ENCODE measurements at places on chromosomes 11 and 22.

DNA sequence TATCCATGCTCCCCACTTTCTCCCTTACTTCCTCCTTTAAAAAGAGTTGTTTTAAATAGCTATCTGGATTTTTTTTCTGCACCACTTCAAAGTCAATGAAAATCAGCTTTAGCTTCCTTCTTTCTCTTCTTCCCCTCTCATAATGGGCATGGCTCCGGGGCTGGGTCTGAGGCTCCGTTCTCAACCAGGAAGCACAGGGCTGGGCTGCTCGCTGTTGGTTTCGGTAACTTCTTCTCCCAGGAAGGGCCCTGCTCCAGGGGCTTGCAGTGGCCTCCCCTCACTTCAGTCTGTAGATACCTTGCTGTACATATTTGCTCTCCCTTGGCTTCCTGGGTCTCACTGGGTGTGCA lies 23.8 kb downstream of the MICAL2 start:
- no peak for DNase-seq

DNA sequence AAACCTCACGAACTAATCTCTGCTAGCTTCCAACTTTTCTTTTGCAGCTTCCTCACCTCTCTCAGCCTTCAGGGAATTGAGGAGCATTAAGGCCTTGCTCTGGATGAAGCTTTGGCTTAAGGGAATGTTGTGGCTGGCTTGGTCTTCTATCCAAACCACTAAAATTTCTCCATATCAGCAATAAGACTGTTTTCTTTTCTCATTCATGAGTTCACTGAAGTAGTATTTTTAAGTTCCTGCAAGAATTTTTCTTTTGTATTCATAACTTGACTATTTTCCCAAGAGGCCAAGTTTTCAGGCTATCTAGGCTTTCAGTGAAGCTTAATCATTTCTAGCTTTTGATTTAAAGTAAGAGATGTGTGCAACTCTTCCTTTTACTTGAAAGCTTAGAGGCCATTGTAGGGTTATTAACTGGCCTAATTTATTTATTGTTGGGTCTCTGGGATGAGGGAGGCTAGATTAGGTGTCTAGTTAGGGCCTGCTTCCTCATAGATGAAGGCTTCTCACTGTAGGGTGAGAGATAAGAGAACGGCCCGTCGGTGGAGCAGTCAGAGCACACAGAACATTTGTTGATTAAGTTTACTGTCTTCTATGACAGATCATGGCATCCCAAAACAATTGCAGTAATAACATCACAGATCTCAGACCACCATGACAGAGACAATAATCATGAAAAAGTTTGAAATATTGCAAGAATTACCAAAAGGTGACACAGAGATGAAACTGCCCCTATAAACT lies 33.2 kb downstream of the CSF2RB start:
- DNase-seq: no peak

- no peak for DNase-seq
Measured at GRCh38 chr11:57085611-57086010, 96.1 kb upstream of the LRRC55 start.

DNA sequence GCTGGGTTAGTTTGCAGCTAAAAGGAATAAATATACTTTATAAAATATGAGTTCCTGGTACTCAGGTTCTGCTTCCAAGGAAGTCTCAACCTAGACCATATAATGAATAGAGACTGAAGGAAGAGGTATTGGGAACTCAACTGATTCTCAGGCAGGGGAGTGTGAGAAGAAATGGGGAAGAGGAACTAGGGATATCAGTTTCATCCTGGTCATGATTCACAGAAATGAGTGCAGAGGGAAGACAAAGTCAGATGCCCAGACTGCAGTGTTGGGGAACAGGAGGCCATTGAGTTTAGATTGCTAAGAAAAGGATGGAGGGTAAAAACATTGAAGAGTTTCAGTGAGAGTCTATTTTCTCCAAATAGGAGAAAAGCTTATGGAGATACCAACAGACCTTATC lies 28.8 kb downstream of the PLAAT5 start:
- DNase-seq: no peak

DNA sequence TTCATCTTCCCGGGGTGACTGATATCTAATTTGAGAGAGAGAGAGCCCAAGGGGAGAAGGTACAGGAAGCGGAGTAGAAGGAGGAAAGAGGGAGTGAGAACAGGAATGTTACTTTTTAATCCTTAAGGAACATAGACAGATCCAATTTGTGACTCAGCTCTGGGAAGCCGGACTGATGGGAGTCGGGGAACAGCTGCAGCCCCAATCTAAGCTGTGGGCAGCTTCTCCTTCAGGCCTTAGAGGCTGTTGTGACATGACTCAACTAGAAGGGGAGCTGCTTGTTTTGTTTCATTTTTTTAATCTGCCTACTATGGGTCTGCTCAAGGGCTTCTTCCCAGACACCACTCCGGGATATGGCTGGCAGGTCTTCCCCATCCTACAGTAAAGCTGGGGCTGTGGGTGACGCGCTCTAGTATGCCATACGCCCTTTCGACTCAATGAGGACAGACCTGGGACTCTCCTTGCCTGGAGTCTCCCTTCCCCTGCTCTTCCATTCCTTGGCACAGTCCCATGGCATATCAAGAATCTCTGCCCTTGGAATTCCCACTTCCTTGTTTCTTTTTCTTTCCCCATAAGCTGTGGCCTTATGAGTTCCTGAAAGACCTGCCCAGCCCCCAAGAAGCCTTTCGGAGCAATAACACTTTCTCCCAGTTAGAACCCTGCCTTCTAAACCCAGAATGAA lies 103.3 kb upstream of the AKIP1 start:
- DNase-seq: no peak

- DNase-seq: no peak
Measured at GRCh38 chr11:93737904-93738612, 3.2 kb downstream of the TAF1D start.

DNA sequence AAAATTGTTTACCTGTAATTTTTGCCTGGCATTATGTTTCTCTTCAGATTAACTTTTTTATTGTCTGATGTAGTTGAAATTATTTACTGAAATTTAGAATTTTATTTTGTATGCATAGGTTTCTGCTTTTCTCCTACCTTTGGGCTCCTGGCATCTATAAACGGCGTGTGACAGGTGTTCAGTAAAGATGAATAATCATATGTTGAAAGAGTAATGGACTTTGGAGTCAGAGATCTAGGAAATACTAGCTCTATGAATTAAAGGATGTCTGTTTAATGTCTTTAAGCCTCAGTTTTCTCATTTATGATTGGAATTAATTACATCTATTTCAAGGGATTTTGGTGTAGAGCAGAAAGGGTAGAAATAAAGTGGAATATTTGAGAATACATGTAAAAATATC lies 7.2 kb upstream of the ANGPTL5 start:
- DNase-seq: no peak

- no peak for DNase-seq
Measured at GRCh38 chr22:38981005-38981991, 849 bp upstream of the APOBEC3B start.

- no peak for DNase-seq
Measured at GRCh38 chr22:38066381-38067027, 9.3 kb downstream of the PICK1 start.

DNA sequence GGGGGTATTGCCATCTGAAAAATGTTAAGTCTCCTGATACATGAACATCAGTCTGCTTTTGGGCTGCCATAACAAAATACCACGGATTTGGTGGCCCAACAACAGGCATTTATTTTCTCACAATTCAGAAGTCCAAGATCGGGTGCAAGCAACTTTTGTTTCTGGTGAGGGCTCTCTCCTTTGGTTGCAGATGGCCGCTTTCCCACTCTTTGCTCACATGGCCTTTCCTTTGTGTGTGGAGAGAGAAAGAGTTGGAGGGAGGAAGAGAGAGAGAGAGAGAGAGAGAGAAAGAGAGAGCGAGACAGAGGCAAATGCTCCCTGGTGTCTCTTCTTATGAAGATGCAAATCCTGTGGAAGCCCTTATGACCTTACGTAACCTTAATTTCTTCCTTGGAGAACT lies 2.5 kb upstream of the KRTAP5-2 start:
- no peak for DNase-seq

GRCh38 chr11:65390099-65390941 lies 3.9 kb downstream of the FRMD8 start:
- DNase-seq: no peak

GRCh38 chr11:120386318-120386717 lies 50.1 kb downstream of the ARHGEF12 start:
- no peak for DNase-seq

- DNase-seq: no peak
Measured at GRCh38 chr11:119612814-119613213, 116.2 kb downstream of the NECTIN1 start.

- no peak for DNase-seq
Measured at GRCh38 chr11:96342014-96342960, 708 bp downstream of the MAML2 start.

DNA sequence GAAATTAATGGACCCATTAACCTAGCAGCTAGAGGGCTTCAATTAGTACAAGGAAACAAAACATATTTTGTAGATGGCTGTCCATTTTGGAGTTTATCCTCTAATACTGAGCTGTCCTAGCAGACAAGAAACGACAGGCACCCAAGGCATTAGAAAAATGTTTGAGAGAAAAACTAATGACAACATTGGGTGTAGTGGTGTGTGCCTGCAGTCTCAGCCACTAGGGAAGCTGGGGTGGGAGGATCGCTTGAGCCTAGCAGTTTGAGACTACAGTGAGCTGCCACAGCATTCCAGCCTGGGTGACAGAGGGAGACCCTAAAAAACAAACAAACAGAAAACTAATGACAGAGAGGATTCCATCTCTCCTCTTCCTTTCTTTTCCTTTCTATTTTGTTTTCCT lies 1.5 kb downstream of the A4GALT start:
- no peak for DNase-seq

DNA sequence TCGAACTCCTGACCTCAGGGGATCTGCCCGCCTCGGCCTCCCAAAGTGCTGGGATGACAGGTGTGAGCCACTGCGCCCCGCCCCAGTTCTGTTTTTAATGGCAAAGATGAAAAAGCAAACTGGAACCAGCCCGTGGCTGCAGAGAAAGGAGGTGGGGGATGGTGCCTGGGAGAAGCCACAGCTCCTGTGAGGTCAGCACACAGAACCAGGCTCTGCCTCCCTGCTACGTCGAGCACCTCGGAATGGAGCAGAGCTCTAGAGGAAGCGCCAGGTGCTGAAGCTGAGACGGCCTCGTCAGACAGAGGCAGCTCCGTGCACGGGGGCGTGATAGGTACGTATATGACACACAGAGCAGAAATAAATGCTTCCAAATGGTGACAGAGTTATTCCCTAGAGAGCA lies 8.5 kb downstream of the DRD4 start:
- no peak for DNase-seq

DNA sequence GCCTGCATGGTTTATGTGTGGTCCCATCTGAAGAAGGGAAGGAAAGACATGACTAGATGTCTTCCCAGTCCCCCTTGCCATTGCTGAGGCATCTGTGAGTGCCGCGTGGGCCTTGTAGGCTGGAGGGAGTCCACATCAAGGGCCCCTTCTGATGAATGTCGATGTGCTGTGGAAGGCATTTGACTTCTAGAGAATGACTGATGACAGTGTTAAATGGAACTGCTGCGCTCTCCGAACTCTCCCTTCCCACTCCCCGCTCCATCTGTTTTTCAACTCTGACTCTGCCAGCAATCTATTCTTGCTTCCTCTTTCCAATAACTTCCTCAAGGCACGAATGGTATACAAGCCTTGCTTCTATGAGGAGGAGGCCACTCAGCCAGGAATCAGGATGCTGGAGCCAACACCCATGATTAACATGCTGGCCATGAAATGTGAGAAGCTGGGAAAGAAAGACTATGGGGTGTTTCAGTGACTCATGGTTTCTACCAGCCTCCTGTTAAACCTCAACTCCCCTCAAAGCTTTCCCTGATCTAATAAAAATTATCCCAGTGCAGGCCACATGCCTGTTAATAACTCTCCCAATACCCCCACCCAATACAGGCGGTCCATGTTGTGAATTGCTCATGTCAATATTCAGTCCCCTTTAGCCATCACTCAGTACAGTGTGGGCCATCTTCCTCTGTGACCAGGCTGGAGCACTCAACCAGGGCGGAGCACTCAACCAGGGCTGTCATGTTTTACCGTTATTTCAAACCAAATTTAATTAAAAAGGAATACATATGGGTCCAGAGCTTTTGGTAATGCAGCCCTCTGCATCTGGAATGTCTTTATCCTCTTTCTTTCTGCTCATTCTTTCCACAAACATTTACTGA lies 46.4 kb upstream of the TBCEL start:
- DNase-seq: no peak

- no peak for DNase-seq
Measured at GRCh38 chr11:114847306-114847975, 169.1 kb downstream of the NXPE2 start.

DNA sequence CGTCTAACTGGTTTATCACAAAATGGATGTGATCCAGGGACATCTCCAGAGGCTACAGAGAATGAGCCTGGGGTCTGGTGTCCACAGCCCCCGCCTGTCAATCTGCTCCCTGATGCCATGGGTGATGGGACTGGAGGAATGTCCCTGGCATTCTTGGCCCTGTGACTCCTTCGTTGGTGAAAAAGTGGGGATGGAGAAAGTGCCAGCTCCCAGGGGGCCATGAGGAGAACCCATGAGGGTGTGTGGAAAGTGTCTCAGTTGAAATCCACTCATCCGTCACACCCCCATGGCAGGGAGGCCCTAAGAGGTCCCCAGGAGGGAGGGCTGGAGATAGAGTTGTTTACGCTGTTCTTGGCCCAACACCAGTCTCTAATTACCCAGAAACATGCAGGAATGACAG lies 322.0 kb downstream of the CTTN start:
- no peak for DNase-seq

GRCh38 chr11:67615728-67616430 lies 9.1 kb downstream of the NDUFV1 start:
- DNase-seq: no peak

- DNase-seq: no peak
Measured at GRCh38 chr22:31628362-31628761, 33.7 kb downstream of the PISD start.

- no peak for DNase-seq
Measured at GRCh38 chr11:91046261-91046660, 823.4 kb upstream of the CHORDC1 start.

GRCh38 chr22:27080863-27081262 lies 423.5 kb downstream of the MIAT start:
- no peak for DNase-seq

DNA sequence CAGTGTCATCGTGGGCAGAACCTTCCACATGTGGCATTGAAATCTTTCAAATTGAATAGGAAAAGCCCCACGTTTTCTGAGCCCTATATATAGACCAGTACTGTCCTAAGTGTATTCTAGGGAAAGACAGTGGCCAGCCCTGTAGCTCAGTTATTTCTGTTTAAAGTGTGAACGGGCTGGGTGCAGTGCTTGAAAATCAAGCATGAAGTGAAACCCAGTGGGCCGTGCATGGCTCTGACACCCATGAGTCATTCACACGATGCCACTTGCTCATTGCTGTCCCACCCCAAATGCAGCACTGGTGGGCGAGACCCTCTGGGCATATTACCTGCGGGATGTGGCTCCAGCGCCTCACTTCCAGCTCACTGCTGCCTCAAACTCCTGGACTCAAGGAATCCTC lies 29.8 kb upstream of the CCDC188 start:
- no peak for DNase-seq
